ENCODE measurements at places on chromosomes 12 and 14.
A peak's percentile ranks its signal among the peaks of the same experiment; 100 is the strongest.

DNA sequence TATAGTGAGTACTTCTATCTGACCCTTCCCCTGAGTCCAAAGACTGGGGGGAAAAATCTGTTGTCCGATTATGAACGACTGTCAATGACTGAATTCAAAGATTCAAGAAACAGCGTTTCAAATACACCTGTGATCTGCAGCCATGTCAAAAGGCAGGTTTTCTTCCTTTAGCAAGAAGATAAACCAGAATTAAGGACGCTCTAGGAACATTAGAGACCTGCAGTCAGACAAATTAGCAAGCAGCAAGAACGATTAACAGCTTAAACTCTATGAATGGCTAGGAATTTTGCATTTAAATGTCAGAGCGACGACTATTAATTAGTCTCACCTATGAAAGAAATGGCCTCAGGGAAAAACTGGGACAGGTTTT is 2.1 kb downstream of the DUSP6 start:
- no peak for DNase-seq

DNA sequence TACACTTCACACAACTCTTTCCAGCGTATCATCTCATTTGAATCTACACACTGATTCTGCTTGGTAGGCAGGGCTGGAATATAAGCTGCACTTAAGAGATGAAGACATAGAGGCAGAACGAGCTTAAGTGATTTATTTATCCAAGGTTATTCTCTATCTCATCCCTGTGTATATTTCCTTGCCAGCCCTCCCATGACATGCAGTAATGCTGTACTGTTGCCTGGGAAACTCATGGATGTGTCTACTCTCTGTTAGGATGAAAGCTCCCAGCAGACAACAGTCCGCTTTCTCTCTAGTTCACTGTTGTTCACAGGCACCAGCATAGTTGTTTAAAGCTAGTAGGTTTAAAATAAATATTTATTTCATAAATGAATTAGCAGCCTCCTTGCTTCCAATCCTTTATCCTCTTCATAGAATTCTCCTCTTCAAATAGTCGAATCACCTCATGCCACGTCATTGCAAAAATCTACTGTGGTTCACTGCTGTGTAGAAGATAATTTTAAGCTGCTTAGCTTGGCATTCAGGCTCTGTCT is 25.4 kb downstream of the FGF6 start:
- DNase-seq: no peak

DNA sequence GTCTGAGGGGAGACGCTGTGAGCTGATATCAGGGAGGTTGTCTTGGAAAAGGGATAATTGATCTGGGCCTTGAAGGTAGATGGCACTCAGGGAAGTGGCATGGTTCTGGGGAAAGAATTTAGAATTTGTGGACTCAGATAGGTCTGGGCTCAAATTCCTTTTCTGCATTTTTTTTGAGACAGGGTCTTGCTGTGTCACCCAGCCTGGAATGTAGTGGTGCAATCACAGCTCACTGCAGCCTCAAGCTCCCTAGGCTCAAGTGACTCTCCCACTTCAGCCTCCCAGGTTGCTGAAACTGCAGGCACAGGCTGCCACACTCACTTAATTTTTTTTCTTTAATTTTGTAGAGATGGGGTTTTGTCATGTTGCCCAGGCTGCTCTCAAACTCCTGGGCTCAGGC is 98.1 kb upstream of the NCOR2 start:
- no peak for DNase-seq

DNA sequence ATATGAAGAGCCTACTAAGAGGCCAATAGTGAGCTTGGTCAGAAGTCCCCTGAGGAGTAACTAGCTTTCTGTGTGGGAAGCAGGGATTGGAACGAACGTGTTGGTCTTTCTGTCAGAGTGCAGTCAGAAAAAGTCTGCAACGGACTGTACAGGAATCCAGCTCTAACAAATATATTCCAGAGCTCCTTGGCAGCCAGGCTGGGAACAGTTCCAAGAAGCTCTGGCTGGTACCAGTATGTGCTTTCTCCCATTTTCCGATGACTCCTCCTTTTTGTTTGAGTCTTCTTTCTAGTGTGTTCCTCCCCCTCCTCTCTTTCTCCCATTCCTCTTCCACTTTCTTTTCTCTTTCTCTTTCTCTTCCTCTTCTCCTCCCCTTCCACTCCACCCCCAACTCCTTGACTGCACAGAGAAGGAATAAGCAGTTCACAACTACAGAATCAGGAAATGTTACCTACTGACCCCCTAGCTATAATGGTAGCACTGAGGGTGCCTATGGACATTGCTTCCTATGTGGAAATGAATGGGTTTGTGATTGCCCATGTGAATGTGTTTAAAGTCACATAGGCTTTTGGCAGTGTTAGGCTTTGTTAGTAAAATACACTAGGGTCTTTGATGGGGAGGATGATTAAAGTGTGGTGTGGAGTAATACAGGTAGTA is 59.9 kb downstream of the TTLL5 start:
- no peak for DNase-seq

DNA sequence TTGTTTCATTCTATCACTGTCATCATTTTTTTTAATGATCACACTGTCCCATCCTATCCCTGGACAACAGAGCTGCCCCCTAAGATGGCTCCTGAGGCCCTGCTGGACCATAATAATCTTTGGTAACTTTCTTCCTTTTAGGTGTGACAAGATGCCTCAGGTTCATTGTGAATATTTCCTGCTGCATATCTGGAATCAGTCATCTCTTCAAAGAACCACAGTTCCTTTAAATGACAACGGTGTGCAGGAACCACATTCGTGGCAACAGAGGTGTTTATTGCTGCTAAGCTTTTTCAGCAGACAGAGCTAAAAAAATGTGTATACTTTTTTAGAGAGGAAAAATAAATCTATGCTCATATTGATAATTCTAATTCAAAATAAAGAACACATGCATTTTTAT is 312.9 kb downstream of the MED13L start:
- DNase-seq: no peak

DNA sequence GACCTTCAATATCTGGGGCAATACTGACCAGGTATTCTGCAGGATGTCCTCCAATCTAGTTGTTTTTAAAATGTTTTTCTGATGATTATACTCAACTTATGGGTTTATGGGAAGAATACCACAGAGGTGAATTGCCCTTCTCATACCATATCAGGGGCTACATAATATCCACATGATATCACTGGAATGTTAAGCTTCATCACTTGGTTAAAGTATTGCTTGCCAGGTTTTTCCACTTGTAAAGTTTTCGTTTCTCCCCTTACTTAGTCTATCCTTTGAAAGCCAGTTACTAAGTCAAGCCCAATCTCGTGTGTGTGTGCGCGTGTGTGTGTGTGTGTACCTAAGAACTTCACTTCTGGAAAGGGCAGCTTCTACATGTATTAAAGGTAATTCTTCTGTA is 980.9 kb upstream of the FBXO33 start:
- DNase-seq: no peak

- no peak for DNase-seq
Observed at GRCh38 chr12:70154087-70154638, 89.1 kb upstream of the CNOT2 start.

DNA sequence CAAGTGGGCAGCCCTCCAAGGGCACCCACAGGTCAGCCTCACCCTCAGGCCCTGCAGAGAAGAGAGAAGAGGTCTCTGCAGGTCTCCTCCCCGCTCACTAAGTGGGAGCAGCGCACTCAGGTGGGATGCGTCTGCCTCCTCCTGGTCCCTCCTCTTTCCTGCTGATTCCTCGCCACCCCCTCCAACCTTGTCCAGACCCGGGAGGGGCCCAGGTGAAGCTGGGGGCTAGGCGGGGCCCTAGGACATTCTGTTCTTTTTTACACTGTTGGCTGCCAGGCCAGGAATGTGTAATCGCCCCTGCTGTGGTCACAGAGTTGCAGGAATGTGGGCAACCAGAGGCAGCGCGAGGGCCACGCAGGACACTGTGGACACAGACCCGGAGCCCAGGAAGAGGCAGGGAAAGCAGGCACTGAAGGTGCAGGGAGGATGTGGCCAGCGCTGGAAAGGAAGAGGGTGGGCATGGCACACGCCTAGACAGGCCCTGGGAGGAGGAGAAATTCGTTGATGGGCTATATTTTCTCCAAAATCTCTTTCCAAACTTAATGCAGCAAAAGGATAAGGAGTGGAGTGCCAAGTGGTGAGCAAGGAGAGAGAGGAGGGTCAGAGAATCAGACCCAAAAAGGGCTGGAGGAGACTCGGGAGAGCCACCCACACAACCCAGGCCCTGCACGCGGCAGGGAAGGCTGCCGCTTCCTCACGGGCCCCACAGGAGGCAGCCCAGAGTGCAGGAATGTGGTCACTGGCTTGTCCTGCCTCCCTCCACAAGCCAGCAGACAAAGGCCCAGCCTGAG is 911 bp upstream of the SCNN1A start:
- peak; percentile 87 for DNase-seq

- no peak for DNase-seq
Observed at GRCh38 chr12:116429826-116430360, 129.3 kb upstream of the MAP1LC3B2 start.

GRCh38 chr12:88411689-88412088 is 168.6 kb downstream of the KITLG start:
- DNase-seq: no peak

GRCh38 chr12:115088328-115088994 is 404.5 kb upstream of the TBX3 start:
- DNase-seq: no peak

GRCh38 chr14:79569072-79569471 is 642.2 kb downstream of the DIO2 start:
- no peak for DNase-seq

- DNase-seq: peak; percentile 75
Observed at GRCh38 chr14:68520637-68521556, 272.0 kb downstream of the ZFP36L1 start.

- DNase-seq: no peak
Observed at GRCh38 chr14:96184737-96185136, 19.9 kb upstream of the BDKRB2 start.

GRCh38 chr14:52266782-52267181 is 716 bp upstream of the PTGDR start:
- DNase-seq: no peak

GRCh38 chr14:32703183-32703621 is 235.5 kb upstream of the NPAS3 start:
- DNase-seq: no peak

DNA sequence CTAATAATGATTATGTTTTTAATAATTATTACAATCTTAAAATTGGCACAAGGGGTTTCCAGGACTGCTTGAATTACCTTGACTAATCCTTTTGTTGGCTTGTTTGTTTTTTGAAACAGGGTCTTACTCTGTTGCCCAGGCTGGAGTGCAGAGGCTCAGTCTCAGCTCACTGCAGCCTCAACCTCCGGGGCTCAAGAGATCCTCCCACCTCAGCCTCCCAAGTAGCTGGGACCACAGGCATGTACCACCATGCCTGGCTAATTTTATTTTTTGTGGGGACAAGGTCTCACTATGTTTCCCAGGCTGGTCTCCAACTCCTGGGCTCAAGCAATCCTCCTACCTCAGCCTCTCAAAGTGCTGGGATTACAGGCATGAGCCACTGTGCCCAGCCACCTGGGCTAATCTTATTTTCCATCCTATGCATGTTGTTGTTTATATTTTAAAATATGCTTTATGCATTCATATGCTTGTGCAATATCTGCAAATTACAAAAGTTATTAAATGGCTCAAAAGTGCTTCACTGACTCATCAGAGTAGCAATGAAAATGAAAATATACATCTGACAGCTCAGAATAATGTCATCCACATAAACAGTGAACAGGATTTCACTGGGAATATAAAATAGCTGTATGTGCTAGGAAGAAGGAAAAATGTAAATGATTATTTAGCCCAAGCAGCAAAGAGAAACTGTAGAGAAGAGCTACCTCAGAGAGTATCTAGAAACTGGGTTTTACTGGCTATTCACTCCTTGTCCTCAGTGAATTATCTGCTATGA is 24.8 kb upstream of the PLEKHG6 start:
- DNase-seq: no peak

DNA sequence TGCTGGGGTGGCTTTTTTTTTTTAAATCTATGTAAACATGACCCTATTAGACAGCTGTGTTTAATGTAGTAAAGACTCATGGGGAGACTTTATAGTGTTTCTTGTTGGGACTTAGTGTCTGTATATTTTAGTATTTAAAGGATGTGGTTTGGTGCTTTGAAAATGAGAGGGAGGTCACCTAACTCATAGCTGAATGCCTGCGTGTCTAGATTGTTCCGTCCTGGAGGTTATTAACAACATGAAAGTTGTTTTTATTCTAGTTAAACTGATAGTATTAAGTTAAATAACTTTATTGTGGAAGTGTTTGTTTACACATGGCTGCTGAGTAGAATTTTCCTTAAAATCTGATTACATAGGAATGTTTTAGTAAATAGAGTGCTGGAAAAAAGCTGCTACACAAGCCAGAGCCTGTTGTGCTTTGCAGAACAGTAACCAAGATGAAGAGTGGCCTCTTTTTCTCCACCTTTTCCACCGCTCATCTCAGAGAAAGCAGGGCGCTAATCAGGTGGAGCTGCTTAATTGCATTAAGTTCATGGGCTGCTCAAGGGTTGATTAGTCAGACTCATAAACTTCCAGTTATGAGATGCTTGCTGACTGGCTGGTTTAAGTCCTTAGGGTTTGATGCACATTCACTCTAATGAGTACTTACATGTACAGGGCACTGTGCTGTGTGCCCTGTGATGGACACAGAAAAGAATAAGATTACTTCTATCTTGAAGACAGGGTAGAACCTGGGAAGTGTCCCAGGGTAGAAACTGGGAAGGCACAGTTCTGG is 62.7 kb downstream of the FBXO34 start:
- DNase-seq: no peak

DNA sequence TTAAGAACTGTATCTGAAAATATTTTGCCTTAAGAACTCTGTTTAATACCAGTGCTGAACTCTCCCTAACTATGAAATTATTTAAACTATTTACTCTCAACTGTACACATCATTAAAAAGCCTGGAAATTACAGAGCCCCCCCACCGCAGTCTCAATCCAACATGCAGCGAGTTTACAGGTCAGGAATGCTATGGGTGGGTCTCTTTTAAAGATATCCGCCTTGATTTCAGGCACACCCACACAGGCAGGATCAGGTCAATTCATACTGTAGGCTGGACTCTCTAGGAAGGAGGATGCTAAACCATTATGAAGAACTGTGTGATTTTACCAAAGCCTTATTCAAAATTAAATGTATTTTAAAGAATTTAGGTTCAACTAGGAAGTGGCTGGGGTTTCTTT is 16.5 kb downstream of the SPTLC2 start:
- no peak for DNase-seq

GRCh38 chr14:50874757-50875156 is 2.9 kb downstream of the ABHD12B start:
- DNase-seq: no peak

DNA sequence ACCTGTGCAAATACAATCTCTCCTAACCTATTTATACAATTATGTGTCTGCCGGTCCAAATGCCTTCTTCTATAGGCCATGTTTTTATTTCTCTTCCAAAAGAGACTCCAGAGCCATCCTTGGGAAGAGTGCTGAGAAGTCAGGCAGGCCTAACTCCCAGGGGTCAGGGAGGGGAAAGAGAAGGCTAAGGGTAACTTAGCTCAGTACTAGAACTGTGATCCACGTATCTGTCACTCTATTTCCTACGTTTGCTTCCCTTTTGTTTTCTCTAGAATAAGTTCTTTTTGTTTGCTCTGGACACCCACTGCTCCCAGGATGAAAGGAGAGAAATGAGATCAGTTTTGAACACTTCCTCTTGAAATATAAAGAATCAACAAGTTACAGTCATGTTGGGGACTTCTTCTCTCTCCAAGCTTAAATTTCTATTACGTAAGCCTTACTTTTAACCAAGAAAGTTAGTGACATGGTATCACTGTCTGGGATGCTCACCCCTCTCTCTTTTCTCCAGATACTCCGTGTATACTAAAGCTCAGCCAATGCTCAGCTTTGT is 79.2 kb downstream of the DAD1 start:
- DNase-seq: no peak

GRCh38 chr12:16756833-16757555 is 151.0 kb upstream of the LMO3 start:
- no peak for DNase-seq

- no peak for DNase-seq
Observed at GRCh38 chr12:6340032-6340638, 1.7 kb downstream of the TNFRSF1A start.
